Mesenchymal stem cell (in vitro differentiated cells and primary cell): ENCODE measurements at places on chromosomes 1 and 21.

GRCh38 chr1:53237638-53238037, 680 bp downstream of the MAGOH start:
- no peak for DNase-seq

- peak; percentile 65 for DNase-seq
These were observed 291.9 kb upstream of the USP25 start for GRCh38 chr21:15437883-15438282.

DNA sequence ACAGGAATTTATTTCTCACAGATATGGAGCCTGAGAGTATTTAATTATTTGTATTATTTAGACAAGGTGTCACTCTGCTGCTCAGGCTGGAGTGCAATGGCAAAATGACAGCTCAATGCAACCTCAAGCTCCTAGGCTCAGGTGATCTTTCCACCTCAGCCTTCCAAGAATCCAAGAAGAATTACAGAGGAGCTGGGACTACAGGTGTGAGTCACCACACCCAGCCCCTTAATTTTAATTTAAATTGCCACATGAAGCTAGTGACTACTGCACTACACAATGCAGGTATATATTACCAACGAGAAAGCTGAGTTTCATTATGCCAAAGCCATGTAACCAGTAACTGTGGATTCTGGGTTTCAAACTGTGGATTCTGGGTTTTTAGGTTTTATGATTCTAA, 2.1 kb downstream of the KHDC4 start:
- no peak for DNase-seq

GRCh38 chr1:47712596-47713299, 274.9 kb downstream of the FOXD2 start:
- no peak for DNase-seq

DNA sequence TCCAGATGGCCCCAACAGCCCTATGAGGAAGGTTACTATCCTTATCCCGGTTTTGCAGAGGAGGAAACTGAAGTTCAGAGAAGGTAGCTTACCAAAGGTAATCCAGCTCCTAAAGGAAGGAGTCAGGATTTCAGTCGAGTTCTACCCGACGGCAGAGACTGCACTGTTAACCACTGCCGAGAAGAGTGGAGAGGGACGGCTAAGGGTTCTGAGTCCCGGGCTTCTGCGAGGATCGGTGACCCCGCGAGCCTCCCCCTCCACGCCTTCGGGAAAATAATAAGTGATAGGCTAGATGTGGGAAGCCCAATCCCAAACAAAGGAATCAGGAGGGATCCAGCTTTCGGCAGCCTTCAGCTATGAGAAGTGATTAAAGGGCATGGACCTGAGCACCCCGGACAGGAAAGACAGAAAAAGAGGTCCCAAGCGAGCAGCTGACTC, 587 bp downstream of the TMEM53 start:
- DNase-seq, result no peak
